Kidney epithelial cell (primary cell): ENCODE measurements at places on chromosomes 12 and 14. TPM values are rescaled to one million over a fixed set of nuclear protein-coding genes. Genes with fewer than 3 reads are reported as not detected.

Gene GPR84
- total RNA-seq: not detected in 2 replicates

Gene RIPK3
- 2.3 and 2.9 TPM in 2 replicates for total RNA-seq

Gene SERPINA1
- 18.1 and 23.2 TPM in 2 replicates for total RNA-seq

Gene C12orf54
- total RNA-seq: not detected in 2 replicates

Gene KCNMB4
- 1.1 and 1.6 TPM in 2 replicates for total RNA-seq

Gene MSI1
- total RNA-seq: 3.6 and 8.1 TPM in 2 replicates

GRCh38 chr12:115617391-115617790 lies 660.1 kb downstream of the MED13L start:
- no peak for DNase-seq

DNA sequence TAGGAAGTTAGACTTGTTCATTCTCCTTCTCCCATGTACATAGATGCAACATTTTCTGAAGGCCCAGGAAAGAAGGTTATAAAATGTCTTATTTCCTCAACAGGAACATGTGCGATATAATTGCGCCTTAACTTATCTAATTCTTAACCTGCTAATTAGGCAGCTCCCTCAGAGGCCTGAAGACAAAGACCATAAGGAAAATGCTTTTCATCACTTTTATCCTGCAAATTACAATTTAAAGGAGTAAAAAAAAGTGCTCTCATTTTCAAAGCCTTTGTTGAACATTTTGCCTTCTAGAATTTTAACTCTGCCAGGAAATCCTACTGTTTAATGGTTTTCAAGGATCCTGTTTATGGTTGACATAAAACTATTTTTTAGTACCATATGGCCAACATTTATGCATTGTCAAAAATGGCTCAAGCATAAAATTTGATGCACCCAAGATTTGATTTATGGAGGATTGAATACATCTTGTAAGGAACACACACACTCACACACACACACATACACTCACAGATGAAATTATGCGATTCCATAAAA lies 660.4 kb upstream of the TMEM132C start:
- no peak for DNase-seq

DNA sequence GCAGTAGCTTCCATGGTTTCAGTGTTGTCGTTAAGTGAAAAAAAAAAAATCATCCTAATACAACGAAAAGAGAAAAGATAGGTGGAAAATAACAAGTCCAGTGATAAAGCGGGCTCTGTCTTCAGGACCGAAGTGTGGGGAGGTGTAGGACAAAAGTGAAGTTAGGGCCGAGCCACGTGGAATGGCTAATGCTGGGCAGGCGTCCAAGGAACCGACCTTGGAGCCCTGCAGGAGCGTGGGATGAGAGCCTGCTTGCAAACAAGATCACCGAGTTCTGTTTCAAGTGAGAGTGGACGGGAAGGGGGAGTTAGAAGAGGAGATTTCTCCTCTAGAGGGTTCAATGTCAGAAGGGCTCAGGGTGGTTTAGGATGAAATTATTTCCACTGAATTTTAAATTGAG lies 22.2 kb downstream of the A2ML1 start:
- no peak for DNase-seq

GRCh38 chr12:52187640-52188039 lies 4.2 kb downstream of the KRT80 start:
- no peak for DNase-seq

DNA sequence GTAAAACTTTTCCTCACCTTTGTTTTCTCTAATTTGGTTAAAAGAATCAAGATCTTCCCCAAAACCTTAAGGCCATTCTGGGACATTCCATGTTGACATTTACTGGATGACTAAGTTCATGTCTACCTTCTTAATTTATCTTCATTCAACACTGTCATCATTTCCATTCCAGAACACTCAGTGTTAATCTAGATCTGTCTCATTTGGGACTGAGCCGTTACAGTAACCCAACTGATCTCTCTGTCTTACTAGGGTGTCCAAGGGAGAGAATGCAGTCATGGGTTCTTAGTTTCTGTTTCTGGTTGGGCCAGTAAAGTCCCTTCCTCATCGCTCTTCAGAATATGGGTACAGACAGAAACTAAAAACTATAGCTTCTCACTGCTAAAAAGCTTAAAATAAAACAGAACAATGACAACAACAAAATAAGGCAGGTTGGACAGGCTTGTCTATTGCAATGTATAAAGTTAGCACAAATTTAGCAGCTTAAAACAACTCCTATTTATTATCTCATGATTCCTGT lies 144.8 kb downstream of the ASCL1 start:
- no peak for DNase-seq

DNA sequence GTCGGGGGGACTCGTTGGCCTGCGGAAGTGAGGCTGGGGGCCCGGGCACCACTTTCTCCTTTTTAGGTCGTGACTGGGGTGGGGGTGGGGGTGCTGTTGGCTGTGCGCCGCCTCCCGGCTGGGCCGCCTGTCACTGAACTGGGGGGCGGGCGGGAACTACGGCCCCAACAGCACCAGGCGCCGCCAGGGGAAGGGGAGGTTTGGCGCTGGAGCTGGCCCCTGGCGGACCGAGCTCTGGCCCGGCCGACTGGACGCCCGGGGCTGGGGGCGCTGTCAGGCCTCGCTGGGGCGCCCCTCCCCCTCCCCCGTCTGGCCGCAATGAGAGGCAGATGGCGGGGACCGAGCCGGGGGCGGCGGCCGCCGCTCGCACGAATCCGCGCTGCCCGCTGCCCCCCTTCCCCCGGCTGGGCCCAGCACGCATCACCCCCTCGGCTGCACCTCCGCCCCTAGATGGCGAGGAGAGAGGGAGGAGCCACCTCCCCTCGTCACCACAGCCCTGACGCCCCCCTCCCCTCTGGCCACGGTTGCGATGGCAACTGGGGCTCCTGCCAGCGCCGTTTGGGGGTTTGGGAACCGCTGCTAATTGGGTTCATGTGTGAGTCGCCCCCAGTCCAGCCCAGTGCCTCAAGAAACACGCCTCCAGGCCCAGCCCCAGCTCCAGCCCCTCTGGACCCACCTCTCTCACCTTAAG lies 723 bp downstream of the NFATC4 start:
- DNase-seq: no peak

- no peak for DNase-seq
Measured at GRCh38 chr12:40942326-40942725, 245.8 kb upstream of the PDZRN4 start.

GRCh38 chr14:99032759-99033158 lies 239.2 kb downstream of the BCL11B start:
- no peak for DNase-seq

DNA sequence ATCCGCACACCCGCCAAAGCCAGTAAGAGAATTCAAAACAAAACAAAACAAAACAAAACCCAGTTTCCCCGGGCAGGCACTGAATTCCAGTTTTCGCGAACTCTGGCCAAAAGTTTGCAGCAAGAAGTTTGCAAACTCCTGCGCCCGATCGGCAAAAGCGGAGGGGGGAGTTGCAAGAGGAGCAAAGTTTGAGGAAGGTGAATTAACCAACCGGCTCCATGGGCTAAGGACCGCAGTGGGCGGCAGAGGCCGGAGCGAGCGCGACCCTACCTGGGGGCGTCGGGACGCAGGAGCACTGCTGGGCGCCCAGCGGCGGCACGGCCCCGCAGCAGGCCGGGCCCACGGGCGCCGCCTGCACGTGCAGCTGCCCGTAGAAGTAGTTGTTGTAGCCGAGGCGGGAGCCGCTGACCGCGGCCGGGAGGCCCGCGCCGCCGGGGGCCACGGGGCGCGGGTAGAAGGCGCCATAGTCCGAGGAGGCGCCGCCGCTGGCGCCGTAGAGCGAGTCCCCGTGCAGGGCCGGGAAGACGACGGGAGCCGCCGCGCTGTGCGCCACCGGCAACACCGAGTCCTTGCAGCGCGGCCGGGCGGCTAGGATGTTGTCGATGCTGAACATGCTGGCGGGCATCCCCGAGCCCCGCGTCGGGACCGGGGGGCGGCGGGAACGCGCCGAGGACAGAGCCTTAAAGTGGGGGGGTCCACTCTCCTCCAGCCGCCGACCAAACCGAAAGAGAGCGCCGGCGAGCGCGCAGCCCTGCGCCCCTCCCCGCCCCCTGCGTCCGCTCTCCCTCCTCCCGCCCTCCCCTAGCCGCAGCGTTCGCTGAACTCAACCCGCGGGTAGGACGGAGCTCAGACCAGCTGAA lies at the start of gene GSC:
GSC (minus strand) TSS at position 723 of the 860 bp plus-strand sequence; CDS start at position 625, 98 bp downstream.
- no peak for DNase-seq
